ENCODE measurements at places on chromosomes 5 and 9.

- no peak for DNase-seq
Observed at GRCh38 chr9:129746092-129746777, 6.6 kb downstream of the PTGES start.

GRCh38 chr5:150613991-150614660, 26.3 kb upstream of the SYNPO start:
- DNase-seq: no peak

DNA sequence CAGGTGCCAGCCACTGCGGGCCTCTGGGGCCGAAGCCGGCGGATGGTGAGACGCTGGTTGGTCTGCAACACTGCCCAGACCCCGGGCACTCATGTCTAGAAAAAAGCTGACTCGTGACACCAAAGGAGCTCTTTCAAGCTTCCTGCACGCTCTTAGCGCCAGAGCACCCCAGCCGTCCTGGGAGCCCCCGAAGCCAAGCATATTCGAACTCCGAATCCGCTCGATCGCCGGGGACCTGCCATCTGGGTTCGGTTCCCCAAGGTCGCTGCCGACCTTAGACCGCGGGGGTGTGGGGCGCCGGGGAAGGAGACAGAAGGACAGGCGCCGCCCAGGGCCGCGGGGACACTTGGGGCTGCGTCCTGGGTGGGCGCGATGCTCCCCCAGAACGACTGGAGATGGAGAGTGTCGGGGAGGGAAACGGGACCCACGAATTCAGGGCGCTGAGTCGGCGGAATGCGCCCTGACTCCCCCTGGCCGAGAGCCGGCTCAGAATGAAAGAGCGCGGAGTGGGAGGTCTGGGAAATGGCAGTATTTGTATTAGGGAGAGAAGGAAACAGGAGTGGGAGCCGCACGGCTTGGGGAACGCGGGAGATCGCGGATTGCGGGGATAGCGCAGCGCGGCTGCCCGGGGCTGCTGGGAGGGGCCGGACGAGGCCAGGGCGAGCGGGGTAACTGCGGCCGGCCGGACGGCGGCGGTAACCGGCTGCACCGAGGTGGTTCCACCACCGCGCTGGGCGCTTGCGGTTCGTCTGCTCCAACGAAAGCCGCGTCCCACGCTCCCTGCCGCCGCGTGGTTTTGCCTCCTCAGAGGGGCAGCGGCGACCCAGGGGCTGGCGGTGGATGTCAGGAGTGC, 20.1 kb upstream of the MARCHF6 start:
- no peak for DNase-seq

- DNase-seq: no peak
Observed at GRCh38 chr9:134420974-134421432, 94.7 kb downstream of the RXRA start.

DNA sequence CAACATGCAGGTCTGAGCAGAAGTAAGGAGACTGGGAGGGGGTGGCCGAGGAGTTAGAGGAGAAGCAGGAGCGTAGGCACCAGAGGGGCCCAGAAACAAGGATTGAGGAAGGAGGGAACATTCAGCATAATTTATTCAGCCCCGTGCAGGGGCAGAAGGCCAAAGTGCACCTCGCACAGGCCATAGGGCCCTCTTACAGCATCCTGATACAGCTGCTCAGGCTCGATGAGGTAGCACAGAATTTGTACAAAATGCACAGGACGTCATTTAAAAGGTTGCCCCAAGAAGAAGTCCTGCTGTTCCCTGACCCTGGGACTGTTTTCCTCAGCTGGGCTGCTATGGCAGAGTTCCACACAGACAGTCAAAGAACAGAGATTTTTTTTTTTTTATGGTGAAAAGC, 2.1 kb upstream of the GRM6 start:
- no peak for DNase-seq

- DNase-seq: no peak
Observed at GRCh38 chr9:115939065-115939765, 214.4 kb upstream of the PAPPA start.

- no peak for DNase-seq
Observed at GRCh38 chr5:35212122-35212982, 17.9 kb downstream of the PRLR start.

DNA sequence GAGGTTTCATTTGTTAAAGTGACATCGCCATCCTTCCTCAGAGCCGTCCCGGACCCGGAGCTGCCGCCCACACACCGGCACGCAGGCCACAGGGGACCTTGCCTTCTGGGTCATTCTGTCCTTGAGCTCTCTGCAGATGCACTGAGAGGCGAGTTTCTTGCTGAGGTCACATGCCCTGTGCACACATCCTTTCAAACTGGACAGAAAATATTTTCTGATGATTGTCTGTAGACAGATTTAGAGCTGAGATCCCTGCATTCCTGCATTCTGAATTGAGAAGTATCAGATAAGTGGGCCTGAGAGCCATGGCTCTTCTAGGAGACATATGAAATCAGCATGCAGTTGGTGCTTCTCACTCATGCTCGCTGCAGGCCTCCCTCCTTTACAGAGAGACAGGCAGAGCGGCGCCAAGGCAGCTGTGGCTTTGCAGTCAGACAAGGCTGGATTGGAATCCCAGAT, 25.4 kb downstream of the BOD1 start:
- no peak for DNase-seq

DNA sequence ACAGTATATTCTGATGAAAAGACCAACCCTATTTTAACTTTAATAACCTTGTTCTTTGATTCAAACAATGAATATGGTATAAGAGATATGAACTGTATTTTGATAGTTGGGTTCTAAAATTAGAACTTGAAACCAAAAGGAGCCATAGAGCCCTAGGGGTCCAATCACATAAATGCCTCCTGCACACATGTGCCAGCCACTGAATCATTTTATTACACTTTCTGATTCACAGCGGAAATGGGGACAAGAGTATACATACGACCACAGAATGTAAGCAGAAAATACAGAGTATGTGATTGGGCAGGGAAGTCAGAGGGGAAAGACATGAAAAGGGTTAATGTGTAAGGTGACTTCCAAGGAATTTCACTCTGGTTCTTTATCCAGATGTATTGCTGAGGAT, 1000.2 kb downstream of the NR2F1-AS1 start:
- DNase-seq: peak; percentile 4

GRCh38 chr5:71893451-71893850, 174.4 kb downstream of the CARTPT start:
- DNase-seq: no peak

DNA sequence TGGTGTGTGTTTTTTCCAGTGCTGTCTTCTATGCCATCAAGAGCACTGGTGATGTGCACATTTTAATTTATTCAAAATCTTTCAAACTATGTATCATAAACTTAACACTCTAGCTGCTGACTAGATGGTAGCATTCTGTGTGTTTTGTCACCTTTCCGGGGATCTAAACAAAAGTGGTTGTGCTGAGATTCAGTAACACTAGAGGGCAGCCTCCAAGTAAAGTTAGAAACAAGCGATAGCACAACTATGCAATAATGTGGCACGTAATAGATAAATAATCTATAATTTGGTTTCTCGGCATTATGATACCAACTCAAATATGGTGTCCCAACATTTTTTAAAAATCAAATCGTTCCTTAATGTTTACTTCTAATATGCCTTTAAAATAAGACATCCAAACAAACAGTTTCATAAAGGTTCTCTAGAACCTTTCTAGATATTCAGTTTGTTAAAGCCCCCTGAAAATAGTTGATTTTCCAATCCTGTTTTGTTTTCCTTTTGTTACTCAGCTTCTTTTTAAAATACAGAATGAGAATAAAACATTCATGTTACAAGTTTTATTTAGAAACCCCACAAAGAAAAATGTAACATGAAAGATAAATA, 16.9 kb downstream of the SEMA6A start:
- DNase-seq: no peak

- DNase-seq: peak; percentile 73
Observed at GRCh38 chr5:132471944-132472343, 18.6 kb downstream of the IRF1 start.

GRCh38 chr5:104385906-104386305, 823.3 kb upstream of the NUDT12 start:
- no peak for DNase-seq

- DNase-seq: no peak
Observed at GRCh38 chr9:546235-546634, 295.3 kb upstream of the DMRT1 start.

DNA sequence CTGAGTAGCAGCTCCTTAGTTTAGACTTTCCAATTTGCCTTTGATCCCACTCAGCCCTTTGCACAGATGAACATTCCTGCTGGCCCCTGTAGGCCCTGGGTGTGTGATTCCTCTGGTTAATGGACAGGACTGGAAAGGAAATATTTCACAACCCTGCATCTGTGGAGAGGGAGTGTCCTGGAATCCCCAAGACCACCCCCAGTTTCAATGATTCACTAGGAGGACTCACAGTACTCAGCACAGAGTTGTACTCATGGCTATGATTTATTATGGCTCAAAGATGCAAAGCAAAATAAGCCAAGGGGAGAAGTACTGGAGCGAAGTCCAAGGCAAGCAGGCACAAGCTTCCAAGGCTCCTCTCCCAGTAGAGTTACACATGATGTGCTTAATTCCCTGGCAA, 42.4 kb upstream of the TJP2 start:
- DNase-seq: peak; percentile 78

GRCh38 chr9:100167176-100167575, 68.1 kb downstream of the INVS start:
- DNase-seq: no peak

- no peak for DNase-seq
Observed at GRCh38 chr5:59036274-59036961, 453.5 kb downstream of the RAB3C start.

GRCh38 chr9:127557998-127558546, 54.0 kb upstream of the STXBP1 start:
- no peak for DNase-seq

DNA sequence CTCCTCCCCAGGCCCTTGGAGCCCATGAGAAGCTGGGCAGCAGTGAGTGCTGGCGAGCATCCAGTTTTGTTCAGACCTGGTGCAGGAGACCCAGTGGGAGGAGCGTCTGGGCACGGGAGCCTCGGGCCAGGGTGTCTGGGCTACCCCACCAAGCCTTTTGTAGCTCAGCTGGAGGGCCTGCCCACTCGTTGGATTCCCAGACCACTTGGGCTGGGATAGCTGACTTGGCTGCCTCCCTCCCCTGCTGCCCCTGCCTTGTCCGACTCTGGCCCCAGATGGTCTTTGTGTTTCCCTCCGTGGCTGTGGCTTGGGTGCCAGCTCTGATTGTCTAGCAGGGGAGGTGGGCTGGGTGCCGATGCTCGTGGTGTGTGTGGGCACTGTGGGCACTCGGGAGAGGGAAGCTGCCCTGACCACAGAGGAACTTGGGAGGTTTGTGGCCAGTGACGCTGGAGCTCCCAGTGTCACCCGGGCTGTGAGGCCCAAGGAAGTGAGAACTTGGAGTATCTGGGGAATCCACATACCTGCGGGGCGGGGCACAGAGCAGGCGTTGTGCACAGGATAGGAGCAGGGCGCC, 47.3 kb downstream of the WNK2 start:
- DNase-seq: no peak

All from H54 (cell line).